Right atrium auricular region (tissue), 2 donors: ENCODE measurements at places on chromosomes 1 and 21. TPM values are rescaled to one million over a fixed set of nuclear protein-coding genes. Genes with fewer than 3 reads are reported as not detected.

UBE4B gene
- 50.2 TPM for total RNA-seq

EFNA1 gene
- 41.4 TPM for total RNA-seq

RGS13 gene
- total RNA-seq, result not detected

MXRA8 gene
- total RNA-seq, result 53.4 TPM

GADD45A gene
- 26.6 TPM for total RNA-seq

BNIPL gene
- 0.24 TPM for total RNA-seq

RNF186 gene
- not detected for total RNA-seq

LYPD8 gene
- total RNA-seq, result not detected

DNA sequence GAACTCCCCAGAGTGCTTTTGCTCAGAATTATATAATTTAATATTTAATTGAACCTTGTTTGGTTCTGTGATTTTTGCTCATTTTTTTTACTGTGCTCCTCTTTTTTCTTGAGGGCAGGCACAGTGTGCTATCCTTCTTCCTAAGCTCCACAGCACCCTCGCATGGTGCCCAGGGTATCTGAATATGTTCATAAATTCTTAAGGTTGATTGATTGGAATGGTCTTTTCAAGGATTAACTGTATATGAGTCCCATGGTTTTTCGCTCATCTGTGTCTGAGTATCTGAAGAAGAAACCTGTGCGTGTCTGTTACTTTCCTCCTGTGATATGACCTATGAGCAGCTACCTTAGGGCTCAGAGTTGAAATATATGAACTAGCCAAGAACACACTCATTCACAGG lies 393.7 kb downstream of the HLX start:
- H3K27me3 ChIP-seq, result no peaks in the 10 kb centered on the region
- no peak overlapping the region for H3K4me3 ChIP-seq
- H3K4me1 ChIP-seq, result no peaks in the 10 kb centered on the region
- no peak overlapping the region for H3K27ac ChIP-seq
- H3K36me3 ChIP-seq, result no peaks in the 10 kb centered on the region
- no peak for DNase-seq

DNA sequence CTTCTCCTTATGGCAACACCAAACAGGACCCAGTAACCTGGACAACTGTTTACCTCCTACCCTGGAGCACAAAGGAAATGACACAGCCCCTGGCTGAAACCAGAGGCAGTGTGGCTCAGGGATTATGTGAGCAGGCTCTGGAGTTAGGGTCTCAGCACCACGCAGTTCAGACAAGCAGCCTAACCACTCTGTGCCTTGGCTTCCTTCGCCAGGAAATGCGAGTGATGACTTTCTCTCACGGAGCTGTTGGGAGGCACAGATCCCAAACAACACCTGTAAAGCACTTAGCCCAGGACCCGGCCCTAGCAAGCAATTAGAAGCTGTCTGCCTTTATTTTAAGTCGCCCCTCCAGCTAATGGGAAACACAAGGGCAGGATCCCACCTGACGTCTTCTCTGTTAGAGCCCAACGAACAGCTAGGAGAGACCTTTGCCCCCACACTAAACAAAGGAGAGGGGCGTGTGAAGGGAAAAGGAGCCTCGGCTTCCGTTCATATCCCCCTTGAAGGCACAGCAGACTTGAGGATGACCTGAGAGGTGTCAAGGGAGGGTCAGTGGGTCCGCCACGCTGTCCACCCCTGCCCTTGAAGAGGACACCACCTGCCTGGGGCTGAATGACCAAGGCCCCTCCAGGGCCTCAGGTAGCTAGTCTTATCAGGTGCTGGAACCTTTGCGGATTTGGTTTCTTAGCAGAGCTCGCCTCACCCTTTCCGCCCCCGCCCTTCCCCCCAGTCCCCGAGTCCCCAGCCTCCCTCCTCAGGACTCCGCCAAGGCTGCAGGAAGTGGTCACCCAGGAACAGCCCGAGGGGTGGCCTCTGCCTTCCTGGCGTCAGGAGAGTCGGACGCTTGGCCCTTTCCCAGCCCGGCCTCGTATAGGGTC lies 860 bp downstream of the TMEM63A start:
- no peak for DNase-seq
- H3K4me3 ChIP-seq, result peak overlapping the region; percentile 96
- no peaks in the 10 kb centered on the region for H3K27me3 ChIP-seq
- H3K4me1 ChIP-seq, result no peaks in the 10 kb centered on the region
- H3K36me3 ChIP-seq, result no peaks in the 10 kb centered on the region

- no peaks in the 10 kb centered on the region for H3K27me3 ChIP-seq
- no peaks in the 10 kb centered on the region for H3K4me1 ChIP-seq
- DNase-seq, result no peak
Measured at GRCh38 chr1:156821801-156822200, 5.2 kb upstream of the SH2D2A start.

GRCh38 chr1:115068826-115069585 lies 20.3 kb downstream of the TSPAN2 start:
- H3K36me3 ChIP-seq, result no peaks in the 10 kb centered on the region
- peaks cover 60% of the 10 kb centered on the region for H3K4me1 ChIP-seq
- H3K4me3 ChIP-seq, result no peak overlapping the region

DNA sequence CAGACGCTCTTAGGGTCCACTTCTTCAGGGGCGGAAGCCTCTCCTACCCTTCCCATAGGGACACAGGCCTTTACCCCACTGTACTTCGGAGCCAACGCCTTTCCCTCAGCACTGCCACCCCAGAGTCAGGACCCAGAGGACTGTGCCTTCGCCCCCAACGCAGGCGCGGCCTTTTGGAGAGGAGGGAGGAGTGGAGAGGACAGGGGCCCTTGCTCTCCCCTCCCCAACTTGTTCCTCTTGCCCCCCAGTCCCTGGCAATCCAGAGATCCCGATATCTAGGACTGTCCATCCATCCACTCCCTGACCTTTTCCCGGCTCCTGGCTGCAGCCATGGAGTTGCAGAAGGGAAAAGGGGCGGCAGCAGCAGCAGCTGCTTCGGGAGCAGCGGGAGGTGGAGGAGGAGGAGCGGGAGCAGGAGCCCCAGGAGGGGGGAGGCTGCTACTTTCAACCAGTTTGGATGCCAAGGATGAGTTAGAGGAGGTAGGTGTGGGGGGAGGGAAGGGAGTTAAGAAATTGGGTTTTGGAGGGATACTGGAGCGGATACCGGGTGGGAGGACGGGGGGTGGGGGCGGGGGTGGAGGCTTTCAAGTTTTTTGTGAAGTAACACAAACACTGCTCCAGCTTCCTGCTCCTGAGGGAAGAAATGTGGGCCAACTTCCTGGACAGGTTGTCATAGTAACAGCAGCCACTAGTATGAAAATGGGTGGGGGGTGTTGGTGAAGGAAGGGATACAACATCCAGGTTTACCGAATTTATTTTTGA lies 636 bp downstream of the INTS3 start:
- no peaks in the 10 kb centered on the region for H3K27me3 ChIP-seq
- peak overlapping the region; percentile 76 for H3K4me3 ChIP-seq
- H3K4me1 ChIP-seq, result peaks cover 23% of the 10 kb centered on the region
- peak overlapping the region; percentile 97 for H3K27ac ChIP-seq
- H3K36me3 ChIP-seq, result no peaks in the 10 kb centered on the region
- peak; percentile 60 for DNase-seq

DNA sequence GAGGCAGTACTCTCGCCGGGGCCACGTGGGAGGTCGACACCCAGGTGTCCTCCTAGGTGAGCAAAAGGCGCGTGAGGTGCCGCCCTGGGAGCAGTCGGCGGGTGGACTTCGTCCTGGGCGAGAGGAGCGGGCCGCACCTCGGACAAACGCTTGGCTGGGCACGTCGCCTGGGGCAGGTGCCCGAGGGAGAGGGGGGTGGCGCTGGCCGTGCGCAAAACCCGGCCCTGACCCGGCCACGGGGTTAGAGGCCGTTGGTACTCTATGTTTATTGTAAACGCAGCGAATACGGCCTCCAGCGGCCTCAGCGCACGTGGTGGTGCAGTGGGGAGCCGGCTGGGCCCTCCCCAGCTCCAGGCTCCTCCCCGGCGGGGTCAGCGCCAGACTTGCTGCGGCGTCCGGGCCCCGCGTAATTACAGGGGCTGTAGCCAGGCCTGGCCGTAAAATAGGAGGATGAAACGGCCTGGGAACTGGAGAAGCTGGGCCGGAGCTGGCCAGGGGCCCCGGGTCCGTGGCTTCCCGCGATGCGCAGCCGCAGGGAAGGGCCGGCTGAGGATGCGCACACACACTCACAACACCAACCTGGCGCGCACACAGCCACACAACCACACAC lies 1.6 kb upstream of the EFNA1 start:
- H3K27me3 ChIP-seq, result no peaks in the 10 kb centered on the region
- peak overlapping the region; percentile 91 for H3K27ac ChIP-seq
- peak overlapping the region; percentile 82 for H3K4me3 ChIP-seq
- no peak for DNase-seq
- H3K36me3 ChIP-seq, result peaks cover under 1% of the 10 kb centered on the region

DNA sequence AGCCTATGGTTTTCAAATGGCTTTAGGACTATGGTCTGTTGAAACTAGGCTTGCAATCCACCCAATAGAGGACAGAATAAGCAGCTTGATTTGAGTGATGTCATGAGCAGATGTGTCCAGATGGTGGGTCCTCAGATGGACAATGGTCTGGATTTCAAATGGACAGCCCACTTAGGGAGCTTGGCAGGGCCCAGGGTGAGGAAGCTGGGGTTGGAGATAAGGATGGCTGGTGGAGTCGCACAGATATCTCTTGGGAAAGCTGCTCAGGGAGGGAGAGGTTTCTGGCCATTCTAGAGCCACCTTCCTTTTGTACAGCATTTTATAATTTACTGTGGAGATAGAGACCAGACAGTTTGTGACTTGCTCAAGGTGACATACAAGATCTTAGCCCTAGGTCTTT lies 55.0 kb downstream of the NFASC start:
- no peaks in the 10 kb centered on the region for H3K36me3 ChIP-seq
- H3K4me1 ChIP-seq, result peaks cover 76% of the 10 kb centered on the region
- H3K27me3 ChIP-seq, result no peaks in the 10 kb centered on the region
- H3K27ac ChIP-seq, result no peak overlapping the region
- DNase-seq, result no peak

- DNase-seq, result no peak
- no peaks in the 10 kb centered on the region for H3K36me3 ChIP-seq
- H3K27me3 ChIP-seq, result no peaks in the 10 kb centered on the region
Measured at GRCh38 chr1:224256640-224257039, 73.3 kb downstream of the NVL start.

DNA sequence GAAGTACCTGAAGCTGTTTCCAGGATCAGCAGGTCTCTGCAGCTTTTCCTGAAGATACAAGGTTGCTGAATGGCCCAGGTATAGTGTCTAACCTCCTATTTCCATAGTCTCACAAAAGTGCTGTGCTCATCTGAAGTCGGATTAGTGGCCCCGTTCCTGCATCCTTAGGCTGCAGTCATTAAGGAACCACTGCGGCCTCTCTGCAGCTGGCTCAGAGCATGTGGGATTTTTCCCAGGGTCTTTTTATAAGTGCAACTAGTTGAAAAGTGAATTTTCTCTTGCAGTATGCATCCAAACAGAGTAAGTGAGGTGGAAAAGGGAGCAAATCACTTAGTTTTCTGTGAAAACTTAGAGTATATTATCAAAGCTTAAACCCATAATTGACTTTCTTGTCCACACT lies 565.3 kb upstream of the NEGR1 start:
- DNase-seq, result no peak
- no peak overlapping the region for H3K27ac ChIP-seq
- H3K27me3 ChIP-seq, result no peaks in the 10 kb centered on the region
- no peak overlapping the region for H3K4me3 ChIP-seq

- H3K27ac ChIP-seq, result no peak overlapping the region
- no peaks in the 10 kb centered on the region for H3K36me3 ChIP-seq
- H3K27me3 ChIP-seq, result no peaks in the 10 kb centered on the region
- H3K4me1 ChIP-seq, result peaks cover 56% of the 10 kb centered on the region
- no peak for DNase-seq
Measured at GRCh38 chr1:8461351-8462110, 143.6 kb downstream of the SLC45A1 start.

- no peaks in the 10 kb centered on the region for H3K4me1 ChIP-seq
- H3K4me3 ChIP-seq, result no peak overlapping the region
- no peaks in the 10 kb centered on the region for H3K36me3 ChIP-seq
- no peaks in the 10 kb centered on the region for H3K27me3 ChIP-seq
- DNase-seq, result no peak
- no peak overlapping the region for H3K27ac ChIP-seq
Measured at GRCh38 chr1:226476648-226477319, 68.9 kb upstream of the PARP1 start.

DNA sequence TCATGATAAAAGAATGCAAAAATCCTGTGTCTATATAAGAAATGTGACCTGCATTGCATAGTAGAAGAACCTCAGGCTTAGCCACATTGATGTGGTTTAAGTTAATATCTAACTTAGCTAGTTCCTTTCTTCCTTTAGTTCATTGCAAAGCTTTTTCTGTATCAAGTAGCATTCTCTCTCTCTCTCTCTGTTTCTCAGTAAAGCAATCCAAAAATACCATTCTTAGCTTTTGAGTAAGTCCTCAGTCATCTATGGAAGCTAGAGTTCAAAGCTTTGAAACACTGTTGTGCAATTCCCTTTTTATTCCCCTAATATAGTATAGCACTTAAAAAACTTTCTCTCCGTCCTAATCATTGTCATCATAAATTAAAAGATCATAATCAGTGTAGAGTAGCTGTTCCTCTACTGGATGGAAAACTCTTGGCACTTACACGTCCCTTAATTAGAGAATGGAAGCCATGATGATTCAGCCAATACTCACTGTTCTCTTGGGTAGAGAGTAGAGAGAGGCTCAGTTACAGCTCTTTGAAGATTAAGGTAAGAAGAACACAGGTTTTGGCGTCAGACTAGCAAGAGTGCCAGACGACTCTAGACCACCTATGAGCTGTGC lies 350.3 kb upstream of the LYPLAL1 start:
- no peak for DNase-seq
- H3K4me3 ChIP-seq, result no peak overlapping the region
- H3K4me1 ChIP-seq, result no peaks in the 10 kb centered on the region
- H3K27me3 ChIP-seq, result no peaks in the 10 kb centered on the region
- H3K27ac ChIP-seq, result no peak overlapping the region

DNA sequence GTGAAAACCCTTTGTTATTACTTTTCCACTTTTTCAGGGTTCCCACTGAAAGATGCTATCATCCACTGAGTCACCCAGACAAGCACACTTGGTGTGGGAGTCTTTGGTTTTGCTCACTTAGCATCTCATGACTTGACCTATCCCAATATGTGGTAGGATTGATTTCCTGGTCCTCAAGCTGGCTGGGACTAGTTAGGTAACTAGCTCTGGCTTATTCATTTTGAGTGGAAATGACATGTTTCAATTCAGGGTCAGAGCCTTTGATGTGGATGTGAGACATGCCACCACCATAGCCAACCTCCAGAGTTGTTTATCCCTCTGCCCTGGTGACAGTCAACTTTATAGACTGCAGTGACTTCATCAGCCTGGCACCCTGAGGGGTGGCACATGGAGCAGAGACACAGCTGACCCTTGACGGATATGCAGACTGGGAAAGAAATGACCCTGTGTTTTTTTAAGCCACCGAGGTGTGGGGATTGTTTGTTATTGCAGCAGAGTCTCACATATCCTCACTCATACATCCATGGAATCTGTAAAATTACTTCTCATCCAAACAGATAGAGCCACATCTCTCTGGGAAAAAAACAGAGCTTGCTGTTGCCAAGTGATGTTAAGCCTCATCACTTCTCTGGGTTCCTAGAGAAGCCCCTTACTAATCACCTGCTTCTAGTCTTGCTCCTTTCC lies 699.9 kb downstream of the MATN1 start:
- H3K4me3 ChIP-seq, result no peak overlapping the region
- H3K27ac ChIP-seq, result no peak overlapping the region
- DNase-seq, result no peak

- no peak overlapping the region for H3K27ac ChIP-seq
- H3K4me1 ChIP-seq, result peaks cover 17% of the 10 kb centered on the region
- no peak overlapping the region for H3K4me3 ChIP-seq
- H3K36me3 ChIP-seq, result peaks cover 67% of the 10 kb centered on the region
- H3K27me3 ChIP-seq, result no peaks in the 10 kb centered on the region
- no peak for DNase-seq
Measured at GRCh38 chr21:46124083-46124925, 26.4 kb downstream of the COL6A2 start.
